ENCODE measurements at places on chromosomes 13 and 19. TPM values are rescaled to one million over a fixed set of nuclear protein-coding genes. Genes with fewer than 3 reads are reported as not detected.
A peak's percentile ranks its signal among the peaks of the same experiment; 100 is the strongest.

GRCh38 chr19:6216996-6217751, 62.6 kb downstream of the MLLT1 start:
- no peak for DNase-seq

DNA sequence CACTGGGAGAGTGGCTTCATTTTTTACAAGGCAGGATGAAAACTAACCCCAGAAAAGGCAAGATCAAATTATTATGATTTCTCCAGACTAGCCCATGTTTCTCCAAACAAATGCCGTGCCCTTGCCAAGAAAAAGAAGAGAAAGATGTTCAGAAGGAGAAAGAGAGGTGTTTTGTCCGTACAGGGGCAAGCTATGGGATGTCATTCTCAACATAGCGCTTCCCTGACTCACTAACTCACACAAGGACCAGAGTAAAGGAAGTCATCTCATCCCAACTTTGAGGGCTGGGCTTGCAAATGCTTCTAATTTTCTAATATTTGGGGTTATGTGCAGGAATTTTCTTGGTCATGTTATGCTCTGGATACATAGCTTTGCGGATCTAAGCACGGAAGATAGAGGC, 224.2 kb upstream of the MAB21L1 start:
- DNase-seq = no peak

GRCh38 chr13:33219926-33220325, 65.6 kb downstream of the STARD13 start:
- no peak for DNase-seq

DNA sequence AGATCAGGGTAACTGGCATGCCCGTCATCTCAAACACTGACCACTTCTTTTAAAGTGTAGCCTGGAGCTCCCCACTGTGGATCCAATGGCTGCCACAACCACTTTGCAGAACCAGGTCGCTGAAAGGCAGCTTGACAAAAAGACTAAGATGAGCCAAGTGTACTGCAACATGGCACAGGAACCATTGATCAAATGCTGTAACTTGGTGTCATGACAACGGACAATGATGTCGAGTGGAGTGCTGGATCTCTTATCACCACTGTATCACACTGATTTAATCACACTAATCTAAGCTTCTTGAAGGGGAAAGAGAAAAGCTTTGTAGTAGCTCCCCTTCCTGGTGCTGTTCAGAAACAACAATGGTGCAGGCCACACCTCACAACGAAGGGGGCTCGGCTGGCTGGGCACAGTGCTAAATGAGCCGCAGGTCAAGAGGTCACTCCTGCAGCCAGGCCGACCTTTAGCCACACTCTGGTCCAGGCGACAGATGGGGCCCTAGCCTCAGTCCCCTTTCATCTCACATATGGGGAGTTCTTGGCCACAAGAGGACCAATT, 2.2 kb upstream of the TNFRSF19 start:
- DNase-seq = no peak

- DNase-seq = no peak
Observed at GRCh38 chr19:2341244-2341751, 12.8 kb downstream of the SPPL2B start.

DNA sequence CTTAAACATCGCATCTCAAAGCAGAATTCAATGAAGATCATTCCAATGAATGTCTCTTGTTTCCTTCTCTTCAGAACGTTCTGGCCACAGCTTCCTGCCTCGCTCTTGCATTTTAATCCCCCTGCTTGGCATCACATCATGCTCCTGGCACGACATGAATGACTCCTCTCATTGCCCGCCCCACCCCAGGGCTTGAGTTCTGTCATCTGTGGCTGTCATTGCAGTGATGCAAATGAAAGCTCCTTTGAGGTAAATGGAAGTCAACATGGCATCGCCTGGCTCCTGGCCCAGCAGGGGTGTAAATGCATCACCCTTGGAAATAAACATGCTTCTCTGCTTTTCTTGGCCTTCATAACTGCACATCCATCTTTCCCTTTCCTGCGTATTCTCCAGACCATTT, 48.6 kb downstream of the SCEL start:
- no peak for DNase-seq

- no peak for DNase-seq
Observed at GRCh38 chr13:74710006-74710405, 575.8 kb upstream of the KLF12 start.

DNA sequence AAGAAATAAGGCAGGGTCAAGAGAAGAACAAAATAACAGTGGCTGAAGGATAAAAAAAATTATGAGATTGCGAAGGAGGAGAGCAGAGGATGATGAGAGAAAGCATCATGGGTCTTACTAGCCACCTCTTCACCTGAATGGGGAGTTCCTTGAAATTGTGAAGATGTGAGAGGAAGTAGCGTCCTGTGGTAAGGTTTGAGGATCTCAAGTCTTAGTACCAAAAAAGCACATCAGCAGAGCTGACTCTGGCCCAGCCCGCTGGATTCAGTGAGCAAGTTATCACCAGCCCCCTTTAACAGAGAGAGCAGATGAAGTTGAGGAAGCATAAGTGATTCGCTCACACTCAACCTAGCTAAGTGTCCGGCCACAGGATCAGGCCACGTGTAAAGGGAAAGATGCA, 61.8 kb downstream of the RXFP2 start:
- DNase-seq = no peak

GRCh38 chr19:7179917-7180306, 110.4 kb downstream of the ZNF557 start:
- no peak for DNase-seq

- DNase-seq = no peak
Observed at GRCh38 chr19:40136818-40137217, 46.1 kb upstream of the ZNF780A start.

- DNase-seq = no peak
Observed at GRCh38 chr19:31340042-31341025, 8.9 kb downstream of the TSHZ3 start.

DNA sequence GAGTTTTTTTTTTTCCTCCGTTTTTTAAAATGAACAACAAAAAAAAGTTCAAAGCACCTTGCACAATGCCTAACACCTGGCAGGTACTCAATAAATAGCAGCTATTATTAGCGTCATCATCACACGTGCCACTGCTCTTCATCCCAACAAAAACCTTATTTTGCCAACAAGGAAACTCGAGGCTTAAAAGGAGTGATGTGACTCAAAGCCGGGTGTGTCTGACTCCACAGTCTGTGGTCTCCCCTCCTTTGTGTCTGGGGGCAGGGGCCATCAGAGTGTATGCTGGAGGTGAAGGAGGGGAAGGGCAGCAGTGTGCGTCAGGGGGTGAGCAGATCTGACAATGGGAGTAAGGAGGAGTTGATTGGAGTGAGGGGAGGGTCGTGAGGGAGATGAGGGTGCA, 34.1 kb upstream of the POU2F2 start:
- DNase-seq = no peak

- DNase-seq = no peak
Observed at GRCh38 chr13:77333594-77333993, 6.7 kb upstream of the MYCBP2 start.

- no peak for DNase-seq
Observed at GRCh38 chr13:44322928-44323327, 50.7 kb upstream of the SERP2 start.

DNA sequence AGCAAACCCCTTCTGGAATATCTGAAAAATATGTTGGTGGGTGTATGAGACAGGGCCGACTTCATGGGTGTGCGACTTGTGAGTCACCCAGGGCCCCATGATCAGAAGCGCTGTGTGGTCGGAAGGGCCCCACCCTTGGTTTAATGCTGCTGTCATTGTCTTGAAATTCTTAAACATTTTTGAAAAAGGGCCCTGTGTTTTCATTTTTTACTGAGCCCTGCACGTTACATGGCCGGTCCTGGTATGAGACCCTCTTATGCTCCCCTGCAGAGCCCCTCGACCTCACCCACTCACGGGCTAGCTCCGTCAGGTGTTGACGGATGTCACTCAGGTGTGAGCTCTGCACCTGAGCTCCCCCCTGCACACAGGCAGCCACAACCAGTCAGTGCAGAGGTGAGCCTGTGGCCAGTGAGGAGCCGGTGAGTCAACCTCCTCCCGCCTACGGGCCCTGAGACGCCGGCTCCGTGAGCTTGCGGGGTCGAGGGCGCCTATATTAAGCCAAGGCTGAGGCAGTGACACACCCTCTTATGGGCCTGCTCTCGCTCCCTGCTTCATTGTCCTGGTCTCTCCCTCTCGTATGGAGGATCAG, 27.7 kb downstream of the GADD45B start:
- peak; percentile 59 for DNase-seq

GRCh38 chr19:33384983-33385382, 11.5 kb downstream of the CEBPG start:
- DNase-seq = no peak

GRCh38 chr13:20559659-20560356, 7.1 kb upstream of the IFT88 start:
- no peak for DNase-seq

DNA sequence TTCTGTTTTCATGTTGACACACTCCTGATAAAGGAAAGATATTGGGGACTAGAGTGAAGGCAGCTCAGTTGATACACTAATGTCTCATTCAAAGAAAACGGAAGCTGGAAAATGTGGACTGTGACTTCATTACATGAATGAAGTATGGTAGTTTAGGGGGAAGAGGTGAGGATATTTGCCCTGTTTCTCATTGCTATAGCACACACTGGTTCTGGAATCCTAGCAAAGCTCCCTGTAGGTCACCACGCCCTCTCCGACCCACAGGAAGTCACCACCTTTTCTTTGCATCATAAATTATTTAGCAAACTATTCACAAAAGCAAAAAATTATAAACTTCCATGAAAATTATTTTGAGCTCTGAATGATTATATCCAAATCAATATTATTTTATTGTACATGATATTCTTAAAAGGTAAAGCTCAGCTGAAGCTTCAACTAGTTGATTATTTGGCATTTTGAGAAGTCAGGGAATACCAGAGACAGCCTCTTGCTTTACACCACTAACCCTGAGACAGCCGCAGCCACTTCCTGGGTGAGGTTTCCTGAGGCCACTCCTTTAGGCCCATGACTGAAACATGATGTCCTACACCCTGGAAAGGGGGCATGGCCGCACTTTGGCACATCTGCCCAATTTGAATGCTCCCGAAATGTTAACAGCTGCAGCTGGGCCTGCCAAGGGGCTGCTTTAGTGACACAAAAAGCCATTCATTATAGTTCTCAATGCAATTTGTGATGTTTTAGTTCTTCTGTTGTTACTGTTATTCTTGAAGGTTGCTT, 50.0 kb upstream of the WDFY2 start:
- DNase-seq = no peak

DNA sequence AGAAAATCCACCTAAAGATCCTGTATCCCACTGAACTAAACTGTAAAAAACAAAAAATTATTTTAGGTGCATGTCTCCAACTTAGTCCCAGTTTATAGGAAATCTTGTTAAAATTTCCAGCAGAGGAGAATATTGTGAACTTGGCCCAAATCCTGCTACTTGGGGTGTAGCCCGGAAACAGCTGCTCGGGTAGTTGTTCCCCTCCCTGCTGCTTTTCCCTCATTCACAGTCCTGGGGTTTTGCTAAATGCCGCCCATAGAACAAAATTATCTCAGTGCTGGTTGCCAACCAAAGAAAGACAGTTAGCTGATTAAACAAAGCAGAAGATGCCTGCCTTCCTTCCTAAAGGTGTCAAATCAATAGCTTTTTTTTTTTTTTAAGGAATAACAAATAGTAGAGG, 330.5 kb upstream of the KLF12 start:
- no peak for DNase-seq

- DNase-seq = no peak
Observed at GRCh38 chr19:48644839-48645619, 958 bp downstream of the CA11 start.

DNA sequence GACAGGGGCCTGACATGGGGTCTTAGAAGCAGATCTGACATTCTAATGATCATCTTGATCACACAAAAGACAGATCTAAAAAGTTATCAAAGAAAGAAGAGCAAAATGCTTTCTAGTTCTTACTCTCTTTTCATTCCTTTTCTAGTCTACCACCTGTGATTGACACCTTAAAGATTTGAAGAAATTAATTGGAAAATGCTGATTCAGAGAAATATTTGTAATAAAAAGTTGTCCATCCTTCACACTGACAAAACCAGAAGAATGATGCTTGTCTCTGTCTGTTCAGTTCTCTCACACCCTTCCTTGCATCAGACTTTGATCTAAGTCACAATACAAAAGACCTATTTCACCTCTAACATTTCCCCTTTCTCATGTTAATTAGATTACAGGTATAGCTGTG, 182.4 kb downstream of the RAP2A start:
- DNase-seq = no peak

GRCh38 chr13:113202912-113203311, 5.6 kb downstream of the PCID2 start:
- no peak for DNase-seq

DNA sequence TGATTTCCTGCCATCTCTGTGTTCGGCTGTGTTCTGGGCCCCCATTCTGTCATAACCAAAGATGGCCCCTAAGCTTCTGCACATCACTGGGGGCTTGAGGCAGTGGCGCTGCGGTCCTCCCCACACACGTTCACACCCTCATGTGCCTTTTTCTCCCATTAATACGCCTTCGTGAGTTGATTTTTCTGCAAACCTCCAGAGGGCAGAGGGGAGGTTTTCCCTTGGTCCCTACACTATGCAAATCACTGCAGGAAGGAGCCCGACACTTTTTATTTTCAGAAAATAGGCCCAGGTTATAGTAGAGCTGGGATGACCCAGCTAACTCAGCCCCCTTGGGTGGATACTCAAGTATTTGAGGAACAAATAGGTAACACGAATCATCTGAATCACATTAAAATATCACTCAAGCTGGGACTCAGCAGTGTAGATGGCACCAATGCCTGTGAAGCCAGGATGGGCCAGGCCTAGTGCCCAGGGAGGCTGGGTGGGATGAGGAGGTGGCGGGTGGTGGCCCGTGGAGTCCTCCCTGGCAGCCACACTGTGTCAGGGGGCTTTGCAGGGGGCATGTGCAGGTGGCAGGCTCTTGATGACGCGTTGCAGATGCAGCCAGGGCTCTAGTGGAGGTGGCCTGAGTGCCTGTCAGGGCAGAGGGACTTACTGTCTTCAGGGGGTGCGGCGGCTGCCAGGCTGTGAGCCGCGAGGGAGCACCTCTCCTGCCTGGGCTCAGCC, 234.3 kb downstream of the TEX29 start:
- no peak for DNase-seq

- DNase-seq = no peak
Observed at GRCh38 chr13:25980255-25980654, 71.6 kb downstream of the SHISA2 start.

GRCh38 chr19:56308792-56309191, 5.8 kb downstream of the ZSCAN5A start:
- DNase-seq = no peak

CEACAM20 gene
- not detected for total RNA-seq

PGLYRP2 gene
- 6.2 TPM for total RNA-seq

ZNF738 gene
- total RNA-seq = 9.5 TPM

C5AR2 gene
- 6.6 TPM for total RNA-seq

TMEM238 gene
- total RNA-seq = 9.8 TPM

RNF126 gene
- 41.1 TPM for total RNA-seq

NOTCH3 gene
- 22.0 TPM for total RNA-seq

TRAPPC5 gene
- 84.0 TPM for total RNA-seq

GPR18 gene
- not detected for total RNA-seq

ZNF253 gene
- 12.8 TPM for total RNA-seq

CNN2 gene
- 74.1 TPM for total RNA-seq

All from breast epithelium (tissue), 4 donors.